Heart right ventricle (tissue), 16 donors: ENCODE measurements at places on chromosomes 2 and 18. TPM values are rescaled to one million over a fixed set of nuclear protein-coding genes. Genes with fewer than 3 reads are reported as not detected.

GRCh38 chr18:76715012-76715610 is 107.2 kb upstream of the ZNF236 start:
- no peak overlapping the region for H3K27ac ChIP-seq
- no peak for DNase-seq
- no peak overlapping the region for H3K4me3 ChIP-seq
- H3K36me3 ChIP-seq: no peaks in the 10 kb centered on the region
- H3K27me3 ChIP-seq: no peaks in the 10 kb centered on the region
- no peaks in the 10 kb centered on the region for H3K4me1 ChIP-seq

- H3K36me3 ChIP-seq: peaks cover 25% of the 10 kb centered on the region
- no peaks in the 10 kb centered on the region for H3K27me3 ChIP-seq
- H3K4me3 ChIP-seq: peak overlapping the region; percentile 66
Observed at GRCh38 chr2:121529439-121530211, 1.1 kb upstream of the RNU4ATAC start.

Gene C1D
- polyA plus RNA-seq: 25.2 TPM

Gene RAB6C
- 0.06 TPM for polyA plus RNA-seq

DNA sequence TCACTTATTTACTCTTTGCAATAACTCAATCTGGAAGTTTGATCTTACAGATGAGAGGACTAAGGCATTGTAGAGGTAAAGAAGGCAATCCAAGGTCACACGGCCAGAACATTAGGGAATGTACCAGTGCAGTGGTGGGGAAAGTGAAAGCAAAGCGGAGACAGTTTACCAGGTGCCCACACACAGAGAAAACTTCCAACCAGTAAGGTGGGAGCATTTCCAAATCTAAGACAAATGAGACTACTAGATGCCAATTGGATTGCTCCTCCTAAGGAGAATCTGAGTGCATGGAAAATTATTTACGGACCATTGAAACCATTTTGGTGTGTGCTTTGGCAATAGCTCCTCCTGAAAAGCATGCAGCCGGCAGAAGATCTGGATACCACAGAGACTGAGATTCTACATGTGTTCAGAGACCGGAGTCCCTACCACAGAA is 34.9 kb downstream of the SLC20A1 start:
- H3K4me1 ChIP-seq: no peaks in the 10 kb centered on the region
- no peak overlapping the region for H3K4me3 ChIP-seq
- no peaks in the 10 kb centered on the region for H3K36me3 ChIP-seq
- H3K27me3 ChIP-seq: no peaks in the 10 kb centered on the region
- H3K27ac ChIP-seq: no peak overlapping the region

- no peaks in the 10 kb centered on the region for H3K36me3 ChIP-seq
- no peaks in the 10 kb centered on the region for H3K27me3 ChIP-seq
- H3K27ac ChIP-seq: no peak overlapping the region
- no peaks in the 10 kb centered on the region for H3K4me1 ChIP-seq
- H3K4me3 ChIP-seq: no peak overlapping the region
- no peak for DNase-seq
Observed at GRCh38 chr2:9174771-9175437, 31.7 kb upstream of the ASAP2 start.

Gene AQP12B
- polyA plus RNA-seq: 0.03 TPM

Gene MRO
- polyA plus RNA-seq: 0.22 TPM

DNA sequence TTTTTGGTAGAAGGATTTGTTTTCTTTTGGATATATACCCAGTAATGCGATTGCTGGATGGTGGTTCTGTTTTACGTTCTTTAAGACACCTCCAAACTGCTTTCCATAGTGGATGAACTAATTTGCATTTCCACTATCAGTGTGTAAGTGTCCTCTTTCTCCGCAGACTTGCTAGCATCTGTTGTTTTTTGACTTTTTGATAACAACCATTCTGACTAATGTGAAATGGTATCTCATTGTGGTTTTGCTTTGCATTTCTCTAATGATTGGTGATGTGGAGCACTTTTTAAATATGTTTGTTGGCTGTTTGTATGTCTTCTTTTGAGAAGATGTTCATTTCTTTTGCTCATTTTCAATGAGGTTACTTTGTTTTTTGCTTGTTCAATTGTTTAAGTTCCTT is 260.9 kb upstream of the CWC22 start:
- no peak overlapping the region for H3K27ac ChIP-seq
- no peaks in the 10 kb centered on the region for H3K4me1 ChIP-seq
- H3K27me3 ChIP-seq: no peaks in the 10 kb centered on the region
- no peak overlapping the region for H3K4me3 ChIP-seq

Gene SAG
- not detected for polyA plus RNA-seq

- no peak overlapping the region for H3K27ac ChIP-seq
- no peaks in the 10 kb centered on the region for H3K4me1 ChIP-seq
Observed at GRCh38 chr2:103462101-103462500, 700.3 kb downstream of the TMEM182 start.
